SK-N-SH (cell line): ENCODE measurements at places on chromosomes 16 and 17.
A peak's percentile ranks its signal among the peaks of the same experiment; 100 is the strongest.

GRCh38 chr17:28177351-28177750, 134.9 kb downstream of the NLK start:
- DNase-seq, result no peak

DNA sequence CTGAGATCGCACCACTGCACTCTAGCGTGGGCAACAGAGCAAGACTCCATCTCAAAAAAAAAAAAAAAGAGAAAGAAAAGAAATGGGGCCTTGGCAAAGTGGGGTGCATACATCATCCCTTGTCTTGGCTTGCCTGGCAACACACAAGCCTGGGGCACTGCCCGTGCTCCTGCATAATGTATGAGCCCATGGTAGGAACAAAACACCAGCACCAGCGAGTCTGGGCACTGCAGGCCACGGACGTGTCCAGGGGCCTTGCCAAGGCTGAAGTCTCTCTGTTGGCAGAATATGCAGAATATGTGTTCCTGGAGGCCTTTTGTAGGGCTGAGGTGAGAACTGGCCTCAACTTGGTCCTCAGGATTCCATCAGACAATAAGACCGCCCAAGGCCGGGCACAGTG, 15.7 kb upstream of the ALDOA start:
- DNase-seq, result no peak

DNA sequence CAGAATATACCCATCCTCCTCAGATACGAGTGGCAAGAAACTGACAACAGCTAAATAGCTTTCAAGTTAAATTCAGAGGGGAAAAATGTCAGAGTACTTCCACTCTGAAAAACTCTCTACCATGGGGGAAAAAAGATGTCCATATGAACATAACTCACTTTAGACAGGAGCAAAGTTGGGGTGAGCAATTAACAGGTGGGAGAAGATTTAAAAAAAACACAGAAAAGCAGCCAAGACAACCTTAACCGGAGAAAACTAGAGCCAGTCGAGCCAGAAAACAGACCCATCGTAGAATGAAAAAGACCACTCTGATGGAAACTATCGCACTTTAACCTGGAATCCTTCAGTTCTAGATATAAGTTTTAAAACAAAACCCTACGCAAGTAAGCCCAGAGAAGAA, 833 bp downstream of the TERF2 start:
- DNase-seq, result no peak

DNA sequence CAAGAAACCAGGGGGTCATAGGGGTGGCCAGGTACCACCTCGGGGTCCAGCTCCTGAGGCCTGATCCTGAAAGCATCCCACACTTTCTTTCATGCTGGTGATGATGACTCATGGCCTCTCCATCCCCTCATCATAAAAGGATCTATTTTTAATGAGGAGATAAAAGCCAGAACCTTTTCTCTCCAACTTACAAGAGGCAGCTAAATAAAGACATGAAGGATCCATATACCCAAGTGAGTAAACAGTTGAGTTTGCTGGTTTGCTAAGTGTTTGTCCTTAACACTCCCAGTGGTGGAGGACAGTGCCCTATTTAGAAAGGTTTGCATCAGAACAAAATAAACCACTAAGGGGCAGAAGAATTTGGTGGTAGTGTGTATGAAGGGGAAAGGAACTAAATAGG, 383.8 kb downstream of the GRIN2A start:
- DNase-seq, result no peak

DNA sequence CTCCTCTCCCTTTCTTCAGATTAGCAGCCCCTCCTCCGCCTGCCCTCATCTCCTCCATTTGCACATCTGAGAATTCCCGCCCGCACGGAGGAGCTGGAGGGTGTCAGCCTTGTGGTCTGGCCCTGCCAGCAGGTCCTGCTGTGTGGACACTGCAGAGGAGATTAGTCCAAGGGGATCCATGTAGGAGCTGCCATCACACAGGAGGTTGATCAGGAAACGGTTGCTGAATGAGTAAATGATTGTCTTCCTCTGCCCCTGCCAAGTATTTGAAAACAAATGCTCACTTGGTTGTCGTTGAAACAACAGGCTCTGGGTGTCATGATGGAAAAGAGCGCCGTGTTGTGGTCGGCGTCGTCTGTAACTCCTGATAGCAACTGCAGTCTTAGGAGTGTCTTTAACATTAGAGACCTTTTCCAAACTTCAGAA, 63.8 kb upstream of the CHMP6 start:
- no peak for DNase-seq

DNA sequence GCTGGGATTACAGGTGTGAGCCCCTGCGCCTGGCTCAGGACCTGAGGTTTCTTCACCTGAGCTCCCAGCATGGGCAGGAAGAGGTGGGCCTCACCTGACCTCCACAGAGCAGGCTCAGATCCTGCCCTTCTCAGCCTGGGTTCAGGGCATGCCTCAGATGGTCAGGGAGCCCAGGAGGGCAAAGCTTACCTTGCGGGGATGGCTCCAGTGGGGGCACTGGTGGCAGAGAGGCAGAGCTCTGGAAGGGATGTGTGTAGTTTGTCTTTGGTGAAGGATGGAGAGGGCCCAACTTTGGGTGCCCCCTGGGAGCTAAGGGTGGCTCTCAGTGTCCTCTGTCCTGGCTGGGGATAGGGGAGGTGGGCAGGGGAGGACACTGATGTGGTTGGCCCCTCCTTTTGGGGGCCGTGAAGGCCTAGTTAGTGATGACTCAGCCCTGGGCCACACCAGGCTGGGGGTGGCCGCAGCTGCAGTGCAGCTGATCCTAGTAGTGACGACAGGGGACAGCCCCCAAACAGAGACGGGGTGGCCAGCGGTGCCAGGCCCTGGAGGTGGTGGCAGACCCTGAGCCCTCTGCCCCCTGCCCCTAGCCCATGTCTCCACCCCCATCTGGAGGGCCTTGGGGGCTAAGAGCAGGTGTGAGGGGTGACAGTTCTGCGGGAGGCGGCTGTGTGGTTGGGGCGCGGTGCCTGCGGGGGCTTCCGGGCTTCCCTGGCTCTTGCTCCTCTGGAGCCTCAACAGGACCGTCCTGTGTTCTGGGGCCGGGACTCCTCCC, 5.8 kb downstream of the NHERF2 start:
- no peak for DNase-seq

- DNase-seq, result no peak
Observed at GRCh38 chr17:81582749-81583148, 30.6 kb upstream of the FAAP100 start.

- DNase-seq, result no peak
Observed at GRCh38 chr17:66296289-66296725, 6.1 kb upstream of the PRKCA start.

GRCh38 chr17:45120558-45120957, 11.8 kb downstream of the PLCD3 start:
- no peak for DNase-seq

DNA sequence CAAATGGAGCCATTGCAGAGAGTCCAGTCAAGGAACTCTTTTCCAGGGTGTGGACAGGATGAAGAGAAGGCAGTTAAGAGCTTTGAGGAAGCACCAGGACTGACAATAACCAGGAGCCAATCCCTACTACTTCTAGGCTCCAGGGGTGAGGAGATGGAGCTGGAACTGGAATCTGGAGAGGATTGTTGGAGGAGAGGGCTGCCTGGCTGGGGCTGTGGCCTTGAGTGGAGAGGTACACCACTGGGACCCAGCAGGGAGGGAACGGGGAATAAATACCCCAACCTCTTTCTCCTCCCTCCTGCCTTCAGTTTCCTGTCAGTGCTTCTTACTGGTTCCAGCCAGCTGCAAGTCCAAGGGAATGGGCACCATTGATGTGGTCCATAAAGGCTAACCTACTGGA, 32.2 kb upstream of the TMEM220 start:
- no peak for DNase-seq

GRCh38 chr16:77014441-77014840, 176.5 kb upstream of the MON1B start:
- DNase-seq, result no peak

GRCh38 chr17:42618442-42619150, 9.1 kb downstream of the TUBG1 start:
- DNase-seq, result peak; percentile 55

DNA sequence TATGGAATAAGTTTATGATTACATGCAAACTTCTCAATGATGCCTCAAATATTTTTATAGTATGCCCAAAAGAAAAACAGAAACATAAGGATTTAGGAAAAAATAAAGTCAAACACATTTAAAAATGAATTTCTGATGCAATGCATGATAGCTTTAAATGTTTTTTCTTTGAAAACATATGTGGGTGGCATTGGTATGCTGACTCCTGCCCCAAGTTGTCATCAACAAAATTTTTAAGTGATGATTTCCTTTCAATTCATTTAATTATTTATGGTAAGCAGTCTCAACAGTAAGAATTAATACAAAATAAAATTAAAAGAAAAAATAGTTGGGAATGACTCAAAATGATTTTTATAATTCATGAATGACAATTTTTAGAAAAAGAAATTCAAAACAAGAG, 104.9 kb downstream of the CEP112 start:
- DNase-seq, result no peak

DNA sequence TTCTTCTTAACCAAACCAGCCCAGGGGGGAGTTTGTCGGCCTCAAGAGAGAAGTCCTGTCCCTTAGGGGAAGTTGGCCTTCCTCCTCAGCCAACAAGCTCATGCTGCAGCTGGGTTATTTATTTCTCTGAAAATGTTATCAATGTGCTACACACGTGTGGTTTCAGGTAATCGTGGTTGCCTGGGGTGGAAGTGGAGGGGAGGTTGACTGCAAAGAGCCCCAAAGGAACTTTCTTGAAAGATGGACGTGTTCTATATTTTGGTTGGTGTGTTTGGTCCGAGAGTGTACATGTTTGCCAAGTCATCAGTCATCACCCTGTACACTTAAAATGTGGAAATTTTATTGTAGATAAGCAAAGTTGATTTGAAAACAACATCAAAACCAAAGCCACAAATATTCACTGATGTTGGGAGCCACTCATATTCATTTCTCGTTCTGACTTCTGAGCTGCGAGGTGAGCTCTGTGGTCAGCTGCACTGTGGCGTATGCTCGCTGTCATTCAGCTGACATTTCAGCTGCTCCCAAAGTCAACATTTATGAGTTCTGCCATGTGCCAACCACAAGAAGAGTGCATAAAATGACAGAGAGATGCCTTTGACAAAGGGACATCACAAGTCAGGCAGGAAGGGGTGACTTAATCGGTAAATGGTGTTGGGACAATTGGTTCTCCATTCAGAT, 26.5 kb upstream of the ADGRG1 start:
- no peak for DNase-seq

GRCh38 chr16:50155925-50156324, 2.8 kb downstream of the TENT4B start:
- no peak for DNase-seq

DNA sequence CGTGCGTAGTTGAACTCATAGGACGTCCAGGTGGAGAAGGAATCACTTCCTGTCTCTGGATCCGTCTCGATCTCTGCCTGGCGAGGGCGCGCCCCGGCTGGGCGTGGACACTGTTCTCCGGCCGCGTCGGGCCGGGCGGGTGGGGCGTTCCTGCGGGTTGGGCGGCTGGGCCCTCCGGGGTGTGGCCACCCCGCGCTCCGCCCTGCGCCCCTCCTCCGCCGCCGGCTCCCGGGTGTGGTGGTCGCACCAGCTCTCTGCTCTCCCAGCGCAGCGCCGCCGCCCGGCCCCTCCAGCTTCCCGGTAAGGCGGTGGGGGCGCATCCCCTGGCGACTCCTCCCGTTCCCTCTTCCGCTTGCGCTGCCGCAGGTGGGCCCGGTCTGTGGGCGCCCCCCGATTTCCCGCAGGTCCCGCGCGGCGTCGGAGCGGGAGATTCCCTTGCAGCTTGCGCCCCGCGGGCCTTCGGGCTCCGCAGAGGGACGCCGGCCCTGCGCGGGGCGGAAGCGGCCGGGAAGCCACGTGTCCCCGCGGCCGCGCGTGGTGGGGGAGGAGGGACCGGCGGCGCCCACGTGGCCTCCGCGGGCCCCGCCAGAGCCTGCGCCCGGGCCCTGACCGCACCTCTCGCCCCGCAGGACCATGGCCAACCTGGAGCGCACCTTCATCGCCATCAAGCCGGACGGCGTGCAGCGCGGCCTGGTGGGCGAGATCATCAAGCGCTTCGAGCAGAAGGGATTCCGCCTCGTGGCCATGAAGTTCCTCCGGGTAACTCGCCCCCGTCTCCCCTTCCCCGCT, at the start of gene NME2:
Gene NME2 (plus strand): TSS at position 214 of the 789 bp plus-strand sequence. CDS start 420 bp downstream, at position 634.
- DNase-seq, result peak; percentile 100

- DNase-seq, result no peak
Observed at GRCh38 chr17:61904094-61904710, 23.6 kb downstream of the INTS2 start.

DNA sequence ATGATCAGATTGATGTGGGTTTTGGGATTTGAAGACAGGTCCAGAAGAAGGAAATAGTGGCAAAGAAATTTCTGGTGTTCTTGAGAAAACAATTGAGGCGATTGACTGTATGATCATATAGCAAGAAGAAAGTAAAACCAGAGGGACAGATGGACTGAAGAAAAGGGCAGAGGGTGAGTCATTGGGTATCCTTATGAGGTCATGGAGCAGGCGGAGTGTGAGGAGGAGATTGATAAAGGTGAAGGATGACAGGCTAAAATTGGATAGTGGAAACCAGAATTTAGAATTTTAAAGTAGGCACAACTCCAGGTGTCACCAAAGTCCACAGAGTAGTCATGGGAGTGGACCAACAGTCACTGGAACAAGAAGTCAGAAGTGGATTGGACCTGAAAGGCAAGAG, 1.4 kb upstream of the KRT28 start:
- DNase-seq, result no peak

- peak; percentile 74 for DNase-seq
Observed at GRCh38 chr17:80101946-80102663, 724 bp downstream of the GAA start.

DNA sequence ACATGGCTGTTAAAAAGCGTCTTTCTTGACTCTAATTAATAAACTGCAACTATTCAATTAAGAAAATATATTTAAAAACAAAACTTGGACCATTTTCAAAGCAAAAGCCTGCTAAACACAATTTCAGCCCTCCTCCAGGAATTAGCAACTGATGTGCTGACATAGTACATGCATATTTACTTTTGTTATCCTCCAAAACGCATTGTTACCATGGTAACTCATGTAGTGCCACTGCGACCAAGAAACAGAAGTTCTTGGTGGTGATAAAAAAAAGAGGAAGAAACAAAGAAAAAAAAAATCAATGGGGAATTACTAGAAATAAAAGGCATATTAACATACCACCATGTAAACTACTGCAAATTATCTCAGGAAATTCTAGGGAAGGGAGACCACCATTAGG, 793.4 kb upstream of the CDH8 start:
- no peak for DNase-seq

DNA sequence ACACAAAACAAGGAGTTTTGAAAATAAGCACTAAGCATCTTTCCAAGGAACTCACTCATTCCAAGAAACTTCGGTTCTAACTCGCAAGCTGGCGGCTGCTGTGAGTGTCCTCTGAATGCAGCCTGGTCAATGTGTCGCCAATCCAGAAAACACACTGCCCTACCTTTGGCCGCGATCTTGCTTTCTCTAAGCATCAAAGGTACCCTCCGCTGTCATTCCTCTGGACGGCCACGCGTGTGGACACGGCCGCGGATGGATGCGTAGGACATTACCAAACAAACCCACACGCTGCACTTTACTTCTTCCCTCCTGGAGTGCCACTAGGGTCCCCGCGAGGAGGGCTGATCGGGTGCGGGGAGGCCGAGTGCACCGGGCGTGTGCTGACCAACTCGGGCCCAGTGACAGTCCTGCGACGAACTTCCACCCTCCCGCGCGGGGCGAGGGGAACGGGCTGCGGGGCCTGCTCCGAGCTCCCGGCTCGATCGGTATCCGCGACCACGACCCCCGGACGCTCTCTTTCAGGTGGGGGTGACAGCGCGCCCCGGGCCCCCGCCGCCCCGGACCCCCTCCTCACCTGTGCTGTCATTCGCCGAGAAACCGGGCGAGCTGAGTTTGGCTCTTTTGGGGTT, 1.1 kb downstream of the CREBBP start:
- peak; percentile 54 for DNase-seq

- DNase-seq, result no peak
Observed at GRCh38 chr16:86970726-86971125, 346.5 kb downstream of the C16orf95 start.

- DNase-seq, result no peak
Observed at GRCh38 chr17:33908363-33909064, 346.6 kb upstream of the CCL2 start.
